ENCODE measurements at places on chromosomes 7 and 10.

DNA sequence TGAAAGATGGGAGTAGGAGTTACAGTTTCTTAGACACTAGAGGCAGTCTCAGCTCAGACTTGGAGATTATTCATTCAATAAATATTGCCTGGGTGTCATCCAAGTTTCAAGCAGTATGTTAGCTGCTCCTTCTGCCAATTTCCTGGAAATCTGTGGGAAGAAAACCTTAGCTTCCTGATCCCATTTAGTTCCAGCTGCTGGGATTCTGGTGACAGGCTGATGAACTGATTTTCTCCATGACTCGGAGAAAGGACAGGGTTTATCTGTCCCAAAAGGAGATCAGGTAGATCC lies 95.8 kb downstream of the CLEC2L start:
- DNase-seq: no peak

DNA sequence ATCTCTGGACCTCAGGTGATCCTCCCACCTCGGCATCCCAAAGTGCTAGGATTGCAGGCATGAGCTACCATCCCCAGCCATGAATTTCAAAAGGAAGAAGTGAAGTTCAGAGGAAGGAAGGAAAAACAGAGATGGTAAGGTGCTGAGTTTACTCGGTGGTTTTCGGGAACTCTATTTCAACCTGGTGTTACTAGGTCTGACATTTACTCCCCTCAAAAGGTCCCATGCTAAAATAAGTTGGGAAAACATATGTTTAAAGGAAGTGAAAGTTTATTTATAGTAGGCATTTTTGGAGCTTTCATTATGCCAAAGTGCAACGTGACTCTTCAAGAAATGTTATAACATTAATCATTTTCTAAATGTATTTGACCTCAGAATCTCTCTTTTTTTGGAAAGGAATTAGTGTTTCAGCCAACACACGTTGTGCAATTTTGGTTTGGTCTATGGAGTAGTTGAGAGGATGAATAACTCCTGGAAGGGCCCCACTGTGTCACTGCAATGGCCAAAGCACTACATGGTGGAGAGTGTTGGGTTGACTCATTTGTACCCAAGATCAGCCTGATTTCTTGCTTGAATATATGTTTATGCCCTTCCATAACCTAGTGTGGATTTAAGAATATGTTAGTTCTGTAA lies 114.7 kb upstream of the FAM171A1 start:
- DNase-seq: no peak

DNA sequence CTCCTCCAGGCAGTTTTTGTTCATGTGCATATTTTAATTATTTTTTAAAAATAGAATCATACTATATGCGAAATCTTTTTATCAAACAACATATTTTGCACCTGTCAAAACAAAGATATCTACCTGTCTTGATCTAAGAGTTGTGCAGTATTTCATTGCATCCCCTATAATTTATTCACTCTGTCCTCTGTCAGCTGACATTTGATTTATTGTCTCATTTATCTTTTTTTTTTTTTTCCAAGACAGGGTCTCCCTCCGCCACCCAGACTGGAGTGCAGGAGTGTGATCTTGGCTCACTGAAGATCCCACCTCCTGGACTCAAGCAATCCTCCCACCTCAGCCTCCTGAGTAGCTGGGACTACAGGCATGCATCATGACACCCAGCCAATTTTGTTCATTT lies 49.0 kb downstream of the PRLHR start:
- DNase-seq: no peak

GRCh38 chr7:139777133-139777891 lies 486 bp downstream of the HIPK2 start:
- DNase-seq: no peak

- DNase-seq: no peak
These were observed 4.2 kb downstream of the PRKRIP1 start for GRCh38 chr7:102400360-102400759.

DNA sequence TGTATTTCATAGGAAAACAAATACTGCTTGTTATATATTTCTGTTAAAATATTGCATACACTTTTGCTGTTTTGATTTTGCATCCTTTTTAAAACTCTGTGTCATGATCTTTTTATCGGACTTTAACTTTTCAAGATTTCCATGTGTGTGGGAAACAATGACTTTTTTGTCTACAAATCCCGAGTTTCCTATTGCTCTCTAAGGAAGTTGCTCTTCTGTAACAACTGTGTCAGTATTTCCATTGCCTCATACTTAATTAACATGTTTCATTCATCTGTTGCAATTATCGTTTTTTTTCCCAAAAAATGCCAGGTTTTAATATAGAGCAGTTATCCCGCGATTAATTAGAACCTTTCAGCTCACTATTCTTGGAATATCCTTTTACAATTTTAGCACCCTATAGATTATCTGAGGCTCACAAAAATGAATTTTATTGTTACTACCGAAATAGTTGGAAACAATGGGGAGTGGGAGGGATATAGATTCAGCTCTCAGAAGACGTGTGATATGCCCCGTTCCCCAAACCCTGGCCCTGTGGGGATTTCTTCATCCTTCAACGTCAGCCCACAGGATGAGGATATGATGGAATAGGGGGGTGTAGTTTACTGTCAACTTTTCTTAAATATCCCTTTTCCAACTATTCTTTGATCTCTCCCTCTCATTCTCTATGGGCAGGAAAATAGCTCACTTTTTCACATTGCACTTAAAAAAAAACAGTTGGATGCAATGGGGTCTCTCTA lies 297.6 kb upstream of the IGFBP3 start:
- no peak for DNase-seq

- no peak for DNase-seq
These were observed 34.7 kb downstream of the IMMP2L start for GRCh38 chr7:111527545-111527944.

GRCh38 chr10:13092291-13093102 lies 7.5 kb upstream of the OPTN start:
- no peak for DNase-seq

- DNase-seq: no peak
These were observed 147.2 kb upstream of the KLF14 start for GRCh38 chr7:130881091-130881798.

DNA sequence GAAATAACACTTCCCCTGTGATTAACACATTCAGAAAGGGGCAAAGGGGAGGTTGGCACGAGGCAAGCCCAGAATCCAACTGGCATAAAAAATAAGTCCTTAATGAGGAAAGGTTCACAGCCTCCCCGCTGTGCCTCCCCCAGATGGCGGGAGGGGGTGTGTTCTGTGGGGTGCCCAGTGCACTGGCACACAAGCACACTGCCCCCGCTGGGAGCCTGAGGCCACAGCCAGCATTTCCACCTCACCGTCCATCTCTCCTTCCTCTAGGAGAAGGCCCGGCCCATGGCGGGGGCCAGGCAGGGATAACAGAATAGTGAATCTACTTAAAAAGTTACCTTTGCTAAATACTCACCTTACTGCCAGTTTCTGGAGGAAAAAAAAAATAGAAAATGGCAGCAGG lies 43.2 kb downstream of the PRKAG2 start:
- no peak for DNase-seq

DNA sequence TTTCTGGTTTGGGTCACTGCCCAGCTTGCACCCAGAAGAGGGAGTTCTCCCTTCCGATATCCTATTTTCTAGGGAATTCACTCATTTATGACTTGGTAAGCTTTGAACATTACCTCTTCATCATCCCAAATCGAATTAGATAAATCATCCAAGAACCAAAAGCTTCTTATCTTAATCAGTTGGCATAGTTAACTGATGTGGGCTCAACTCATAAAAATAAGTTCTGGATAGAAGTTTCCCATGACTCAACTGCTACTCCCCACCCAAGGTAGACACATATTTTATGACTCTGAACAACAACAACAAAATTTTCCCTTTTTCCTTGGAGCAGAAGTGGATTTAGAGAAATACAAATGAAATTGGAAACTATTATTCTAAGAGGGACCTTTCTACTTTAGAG lies 102.9 kb upstream of the CCDC6 start:
- no peak for DNase-seq

GRCh38 chr10:24128066-24128730 lies 80.7 kb upstream of the KIAA1217 start:
- DNase-seq: no peak

Data from activated T-helper 1 cell treated with anti-CD3 and anti-CD28 coated beads, Interleukin-2, amount 50 U/mL, for 16 hours (primary cell).